GM12891 (cell line): ENCODE measurements at places on chromosomes 11 and 22.

DNA sequence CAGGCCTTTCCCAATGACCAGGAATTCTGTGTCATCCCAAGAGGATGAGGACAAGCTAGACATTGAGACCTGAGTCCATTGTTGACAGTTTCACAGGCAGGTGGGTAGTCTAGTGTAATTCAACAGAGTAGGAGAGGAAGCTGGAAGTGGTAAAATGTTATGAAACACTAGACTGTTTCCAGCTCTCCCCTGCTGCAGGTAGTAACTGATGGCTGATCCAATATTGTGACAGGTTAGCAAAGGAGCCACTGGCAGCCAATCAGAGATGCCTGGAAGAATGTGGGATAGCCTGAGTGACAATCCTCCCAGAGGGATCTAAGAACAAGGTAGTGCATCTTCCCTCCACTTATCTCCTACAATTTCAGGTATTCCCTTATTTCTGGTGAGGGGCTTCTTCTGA, 10.6 kb upstream of the GDPD4 start:
- DNase-seq, result no peak

DNA sequence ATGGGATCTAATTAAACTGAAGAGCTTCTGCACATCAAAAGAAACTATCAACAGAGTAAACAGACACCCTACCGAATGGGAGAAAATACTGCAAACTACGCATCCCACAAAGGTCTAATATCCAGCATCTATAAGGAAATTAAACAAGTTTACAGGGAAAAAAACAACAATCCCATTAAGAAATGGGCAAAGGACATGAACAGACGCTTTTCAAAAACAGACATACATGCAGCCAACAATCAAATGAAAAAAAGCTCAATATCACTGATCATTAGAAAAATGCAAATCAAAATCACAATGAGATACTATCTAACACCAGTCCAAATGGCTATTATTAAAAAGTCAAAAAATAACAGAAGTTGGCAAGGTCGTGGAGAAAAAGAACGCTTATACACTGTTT, 117.5 kb downstream of the FCHSD2 start:
- DNase-seq, result no peak

GRCh38 chr22:47143249-47143938, 380.9 kb downstream of the TBC1D22A start:
- no peak for DNase-seq

DNA sequence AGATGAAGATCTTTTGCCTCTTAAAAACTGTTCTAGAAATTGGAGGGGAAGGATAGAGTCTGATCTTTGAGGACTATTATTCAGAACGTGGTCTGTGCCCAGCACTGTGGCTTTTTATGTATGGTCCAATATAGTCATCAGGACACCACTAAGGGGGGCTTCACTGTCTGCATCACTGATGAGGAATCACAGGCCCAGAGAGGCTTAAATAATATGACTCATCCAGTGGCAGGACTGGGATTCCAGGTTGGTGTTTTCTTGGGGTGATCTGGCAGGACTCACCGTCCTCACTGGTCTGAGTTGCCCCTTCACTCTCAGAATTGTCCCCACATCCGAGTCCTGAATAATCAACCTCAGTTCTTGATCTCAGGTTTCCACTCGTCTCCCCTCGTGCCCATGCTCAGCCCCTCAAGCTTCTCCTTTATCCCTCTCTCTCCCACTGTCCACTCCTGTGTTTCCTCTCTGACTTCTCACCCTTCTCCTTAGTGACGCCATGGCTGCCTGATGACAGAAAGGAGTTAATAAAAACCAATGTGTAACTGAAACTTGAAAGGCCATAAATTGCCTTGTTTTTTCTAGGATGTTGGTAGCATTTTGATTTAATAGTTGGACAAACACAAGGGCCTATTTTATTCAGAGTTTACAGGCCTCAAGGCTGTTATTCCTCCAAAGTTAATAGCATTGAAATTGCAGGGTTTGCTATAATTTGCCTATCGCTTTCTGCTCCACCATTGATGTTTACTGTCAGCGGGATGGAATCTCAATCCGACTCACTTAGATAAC, 95.7 kb upstream of the NNMT start:
- no peak for DNase-seq

DNA sequence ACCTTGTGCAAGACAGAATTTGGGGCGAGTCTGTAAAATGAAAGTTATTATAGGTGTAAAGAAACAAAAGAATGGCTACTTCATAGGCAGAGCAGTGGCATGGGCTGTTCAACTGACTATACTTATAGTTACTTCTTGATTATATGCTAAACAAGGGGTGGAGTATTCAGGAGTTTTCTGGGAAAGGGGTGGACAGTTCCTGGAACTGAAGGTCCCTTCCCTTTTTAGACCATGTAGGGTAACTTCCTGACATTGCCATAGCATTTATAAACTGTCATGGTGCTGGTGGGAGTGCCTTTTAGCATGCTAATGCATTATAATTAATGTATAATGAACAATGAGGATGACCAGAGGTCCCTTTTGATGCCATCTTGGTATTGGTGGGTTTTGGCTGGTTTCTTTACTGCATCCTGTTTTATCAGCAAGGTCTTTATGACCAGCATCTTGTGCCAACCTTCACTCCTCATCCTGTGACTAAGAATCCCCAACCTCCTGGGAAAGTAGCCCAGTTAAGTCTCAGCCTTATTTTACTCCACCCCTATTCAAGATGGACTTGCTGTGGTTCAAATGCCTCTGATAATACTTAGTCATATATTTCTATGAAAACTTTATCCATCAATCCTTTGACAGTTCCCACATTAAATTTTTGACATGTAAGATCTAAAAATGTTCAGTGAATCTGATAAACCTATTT, 118.6 kb downstream of the ARHGAP42 start:
- no peak for DNase-seq

DNA sequence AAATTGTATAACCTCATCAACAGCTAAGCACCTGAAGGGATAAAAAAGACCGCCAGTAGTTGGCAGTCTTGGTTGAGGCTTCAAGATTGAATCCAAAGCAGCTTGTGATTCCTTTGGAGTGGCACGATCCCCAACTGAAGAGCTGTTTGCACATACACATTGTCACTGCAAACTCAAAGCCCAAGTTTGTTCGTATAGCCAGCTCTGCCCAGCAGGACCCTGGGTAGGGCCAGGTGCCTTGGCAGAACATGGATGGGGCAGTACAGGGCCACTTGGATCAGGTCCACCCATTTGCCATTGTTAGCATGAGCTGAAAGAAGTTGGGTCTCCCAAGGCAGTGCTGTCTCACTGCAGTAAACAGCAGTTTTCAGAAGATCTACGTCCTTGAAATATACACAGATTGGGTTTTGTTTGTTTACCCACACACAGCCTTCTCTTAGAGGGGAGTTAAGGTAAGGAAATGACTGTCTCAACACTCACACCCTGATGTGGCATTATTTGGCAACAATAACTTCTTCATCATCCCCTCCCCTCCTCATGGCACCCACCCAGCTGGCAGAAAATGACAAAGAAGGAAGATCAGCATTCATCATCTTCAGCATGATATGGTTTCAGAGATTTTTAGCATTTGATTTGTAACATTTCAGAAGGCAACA, 132.9 kb downstream of the COMMD9 start:
- no peak for DNase-seq

- DNase-seq, result no peak
These were observed 1.1 kb downstream of the SEPTIN5 start for GRCh38 chr22:19715188-19715930.

DNA sequence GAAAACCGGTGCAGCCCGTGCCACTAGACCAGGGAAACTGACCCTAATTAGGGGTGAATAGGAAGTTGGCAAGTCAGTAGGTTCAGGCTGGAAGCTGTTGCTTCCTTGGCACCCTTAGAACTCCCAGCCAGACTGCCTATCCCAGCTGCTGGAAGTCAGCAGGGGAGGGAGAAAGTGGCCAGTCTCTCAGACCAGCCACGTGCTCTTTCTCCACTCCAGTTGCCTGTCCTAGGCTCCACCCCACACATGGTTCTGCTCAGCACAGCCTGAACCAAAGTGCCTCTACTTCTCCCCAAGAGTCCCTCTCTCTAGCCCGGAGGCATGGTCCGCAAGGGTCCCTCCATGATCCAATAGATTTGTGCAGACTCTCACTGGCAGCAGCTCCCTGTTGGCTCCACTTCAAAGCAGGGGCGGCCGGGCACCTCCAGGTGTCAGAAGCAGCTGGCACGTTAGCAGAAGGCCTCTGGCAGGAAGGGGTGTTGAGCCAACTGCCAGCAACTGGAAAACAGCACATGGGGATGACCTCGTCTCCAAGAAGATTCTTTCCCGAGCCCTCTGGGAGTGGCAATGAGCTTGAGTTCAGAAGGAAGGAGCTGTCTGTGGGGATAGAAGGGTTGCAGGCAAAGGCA, 27.7 kb downstream of the ARFGAP2 start:
- no peak for DNase-seq

- no peak for DNase-seq
These were observed 5.7 kb downstream of the HSD17B12 start for GRCh38 chr11:43686207-43686606.

GRCh38 chr22:42515896-42516295, 3.7 kb downstream of the RRP7A start:
- DNase-seq, result no peak

DNA sequence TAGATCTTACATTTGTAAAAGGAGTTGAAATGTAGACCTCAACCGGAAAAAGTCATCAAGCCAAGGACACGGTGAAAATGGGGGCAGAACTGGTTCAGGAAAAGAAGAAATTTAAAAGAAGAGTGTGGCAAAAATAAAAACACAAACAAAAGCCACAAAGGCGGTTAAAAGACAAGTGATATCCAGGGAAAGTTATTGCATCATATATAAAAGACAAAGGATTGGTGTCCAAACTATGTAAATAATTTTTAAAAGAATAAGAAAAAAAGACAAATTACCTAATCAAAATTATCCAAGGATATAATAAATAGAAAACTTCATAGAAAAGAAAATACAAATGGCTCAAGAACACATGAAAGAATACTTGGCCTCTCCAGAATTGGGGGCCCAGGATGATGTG, 45.1 kb upstream of the OPCML start:
- no peak for DNase-seq

- no peak for DNase-seq
These were observed 379 bp upstream of the SLC3A2 start for GRCh38 chr11:62880231-62880802.

GRCh38 chr11:31531293-31531692, 21.7 kb downstream of the ELP4 start:
- no peak for DNase-seq

- peak; percentile 61 for DNase-seq
These were observed 128.1 kb upstream of the TOP3B start for GRCh38 chr22:22110548-22111266.

DNA sequence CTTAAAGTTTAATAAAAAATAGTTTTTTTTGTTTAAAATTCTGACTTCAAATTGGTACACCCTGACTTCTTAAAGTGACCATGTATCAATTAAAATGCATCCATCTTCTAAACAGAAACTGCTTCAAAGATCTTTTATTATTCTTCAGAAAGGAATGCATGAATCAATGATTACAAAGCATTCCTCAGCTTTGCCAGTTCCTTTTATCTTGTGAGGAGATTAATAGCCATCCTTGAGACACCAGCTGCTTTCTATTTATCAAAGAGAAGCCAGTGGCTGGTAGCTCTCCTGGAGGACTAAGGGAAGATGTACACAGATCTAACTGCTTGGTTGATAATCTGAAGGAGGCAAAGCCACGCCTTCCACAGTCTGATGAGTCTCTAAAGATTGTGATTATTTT, 2222.5 kb downstream of the LRRC4C start:
- DNase-seq, result no peak

DNA sequence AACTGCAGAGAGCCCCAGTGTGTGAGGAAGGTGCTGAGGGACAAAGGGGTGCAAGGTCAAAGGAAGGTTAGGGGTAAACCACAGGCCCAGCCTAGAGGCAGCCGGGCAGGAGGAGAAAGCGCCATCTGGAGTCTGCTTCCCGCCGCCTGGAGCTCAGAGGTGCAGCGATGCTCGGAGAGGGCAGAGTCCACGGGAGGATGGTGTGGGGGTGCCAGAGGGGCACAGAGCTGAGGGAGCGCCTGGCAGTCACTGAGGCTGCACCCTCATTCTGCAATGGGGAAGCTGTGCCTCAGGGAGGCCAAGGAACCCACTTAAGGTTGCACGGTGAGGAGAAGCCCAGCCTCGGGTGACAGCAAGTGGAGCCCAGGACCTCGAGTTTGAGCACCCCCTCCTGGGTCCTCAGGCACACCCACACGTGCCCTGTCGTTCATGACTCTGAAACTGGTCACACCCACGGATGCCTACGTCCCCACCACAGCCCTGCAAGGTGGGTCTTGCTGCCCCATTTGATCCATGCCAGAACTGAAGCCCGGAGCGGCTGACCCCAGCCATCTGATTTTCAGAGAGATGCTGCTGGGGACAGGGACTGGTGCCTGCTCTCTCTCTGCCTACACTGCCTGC, 1.6 kb downstream of the IL2RB start:
- DNase-seq, result no peak

- no peak for DNase-seq
These were observed 60.2 kb downstream of the RCN1 start for GRCh38 chr11:32151027-32151426.

DNA sequence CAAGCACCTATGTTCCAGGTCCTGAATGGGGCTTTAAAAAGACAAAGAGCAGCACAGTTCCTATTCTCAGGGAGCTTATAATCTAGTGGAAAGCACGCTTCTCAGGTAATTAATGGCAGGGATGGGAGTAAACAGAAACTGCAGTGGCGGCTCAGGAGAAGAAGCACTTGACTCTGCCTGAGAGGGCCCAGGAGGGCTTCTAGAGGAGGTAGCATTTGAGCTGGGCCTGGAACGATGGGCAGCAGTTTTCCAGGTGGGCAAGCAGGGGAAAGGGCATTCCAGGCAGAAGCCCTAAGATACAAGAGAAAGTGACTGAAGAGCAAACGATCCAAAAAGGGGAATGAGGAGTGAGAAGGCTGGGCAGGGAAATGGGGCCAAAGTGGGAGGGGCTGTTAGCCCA, 37.1 kb upstream of the CHST1 start:
- no peak for DNase-seq

DNA sequence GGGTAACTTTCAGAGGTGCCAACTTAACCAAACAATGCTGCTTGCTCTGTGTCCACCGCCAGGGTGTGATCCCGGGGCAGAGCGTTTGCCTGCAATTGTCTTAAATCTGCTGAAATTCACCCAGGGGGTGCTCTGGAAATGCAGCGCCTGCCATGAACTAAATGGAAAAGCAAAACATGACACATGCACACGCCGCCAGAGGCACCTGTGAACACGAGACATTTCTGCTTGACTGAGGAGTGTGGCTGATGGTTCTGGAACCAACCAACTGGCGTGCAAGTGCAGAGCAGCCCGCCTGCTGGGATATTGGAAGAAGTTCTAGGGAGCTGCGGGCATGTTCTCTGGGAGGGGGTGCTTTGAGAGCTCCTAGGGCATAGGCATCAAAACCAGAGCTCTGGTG, 30.4 kb downstream of the DSCAML1 start:
- DNase-seq, result no peak
